ENCODE measurements at places on chromosomes 1 and 21.
A peak's percentile ranks its signal among the peaks of the same experiment; 100 is the strongest.

DNA sequence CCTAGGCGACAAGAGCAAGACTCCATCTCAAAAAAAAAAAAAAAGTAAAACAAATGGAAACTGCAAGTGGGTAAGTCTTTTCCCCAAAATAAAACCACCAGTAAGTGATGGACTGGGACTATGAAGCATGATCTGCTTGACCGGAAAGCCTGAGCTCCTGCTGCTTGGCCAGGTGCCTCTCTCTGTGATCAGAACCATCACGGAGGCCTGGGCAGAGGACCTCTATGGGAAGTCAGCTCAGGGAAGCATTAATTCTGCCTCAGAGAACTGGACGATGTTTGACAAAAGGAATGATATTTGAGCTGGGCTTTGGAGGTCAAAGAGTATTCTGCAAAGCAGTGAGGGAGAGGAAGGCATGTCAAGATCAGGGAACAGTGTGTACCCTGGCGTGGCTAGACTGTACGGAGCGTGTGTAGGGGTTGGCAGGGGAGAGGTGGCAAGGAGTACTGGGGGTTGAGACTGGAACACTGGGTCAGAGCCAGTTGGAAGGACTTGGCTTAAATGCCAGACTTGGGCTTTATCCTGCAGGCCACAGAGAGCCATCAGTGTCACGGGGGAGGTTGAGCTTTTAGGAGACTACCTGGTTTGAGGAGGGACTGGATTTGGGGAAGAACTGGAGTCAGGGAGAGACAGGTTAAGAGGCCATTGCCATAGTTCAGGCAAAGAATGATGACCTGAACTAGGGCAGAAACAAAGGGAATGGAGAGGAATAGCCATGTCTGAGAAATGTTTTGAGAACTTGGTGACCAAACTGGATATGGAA lies 16.4 kb downstream of the ATP1A2 start:
- no peak for DNase-seq

GRCh38 chr1:117364240-117364639 lies 3.0 kb upstream of the MAN1A2 start:
- no peak for DNase-seq

DNA sequence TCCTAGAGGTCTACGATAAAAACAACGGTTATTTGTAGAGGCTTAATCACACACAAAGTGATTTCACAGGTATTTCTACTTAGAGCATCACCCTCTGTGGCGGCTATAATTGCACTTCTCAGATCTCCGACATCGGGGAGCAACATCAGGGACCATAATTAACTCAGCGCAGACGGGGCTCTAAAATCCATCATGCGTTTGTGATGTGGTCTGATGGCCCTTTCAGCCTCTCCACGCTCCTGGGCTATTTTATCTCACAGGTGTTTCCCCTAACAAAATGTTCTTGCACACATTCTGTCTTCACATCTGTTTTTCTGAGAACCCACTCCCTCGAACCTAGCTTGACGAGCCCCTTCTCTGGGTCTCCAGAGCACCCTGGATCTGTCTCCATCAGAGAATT lies 146.3 kb upstream of the DUSP10 start:
- DNase-seq, result no peak

- peak; percentile 74 for DNase-seq
Observed at GRCh38 chr1:156160743-156161171, 7.4 kb downstream of the SEMA4A start.

DNA sequence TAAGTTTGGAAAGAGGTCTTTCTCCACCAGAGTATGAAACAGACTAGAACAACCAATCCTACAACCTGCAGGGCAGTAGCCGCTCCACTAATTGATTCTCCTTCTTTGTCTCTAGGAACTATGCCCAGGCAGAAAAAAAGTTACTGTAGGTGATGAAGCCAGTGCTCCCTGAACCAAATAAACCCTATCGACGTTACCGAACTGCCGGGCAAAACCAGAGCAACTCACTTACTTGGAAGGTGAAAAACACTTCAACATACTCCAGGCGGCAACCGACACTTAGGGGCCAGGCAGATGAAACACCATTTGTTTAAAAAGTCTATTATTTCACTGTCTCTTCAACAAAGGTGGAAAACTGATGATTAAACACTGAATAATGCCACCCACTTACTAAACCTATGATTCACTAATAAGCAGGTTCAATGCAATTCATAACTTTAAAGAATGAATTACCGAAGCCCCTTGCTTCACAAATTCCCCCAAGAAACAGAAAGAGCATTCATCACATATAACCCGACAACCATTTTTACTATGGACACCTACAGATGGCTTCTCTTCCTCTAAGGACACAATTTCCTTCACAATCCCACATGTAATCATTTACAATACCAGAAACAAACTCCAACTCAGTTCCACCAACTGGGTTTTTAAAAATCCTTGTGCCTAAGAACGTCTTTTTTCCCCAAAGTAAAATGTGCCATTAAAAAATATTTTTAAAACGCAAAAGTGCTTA lies 1.6 kb downstream of the NRIP1 start:
- peak; percentile 10 for DNase-seq

Data from stimulated activated CD4-positive, alpha-beta T cell treated with anti-CD3 and anti-CD28 coated beads, Interleukin-2, amount 100 ng/mL, for 48 hours (primary cell).